ENCODE measurements at places on chromosomes 1 and 21.

GRCh38 chr1:84847253-84848250 lies 45.5 kb downstream of the LPAR3 start:
- DNase-seq: peak; percentile 91

GRCh38 chr1:219430419-219430818 lies 182.5 kb downstream of the ZC3H11B start:
- DNase-seq: no peak

DNA sequence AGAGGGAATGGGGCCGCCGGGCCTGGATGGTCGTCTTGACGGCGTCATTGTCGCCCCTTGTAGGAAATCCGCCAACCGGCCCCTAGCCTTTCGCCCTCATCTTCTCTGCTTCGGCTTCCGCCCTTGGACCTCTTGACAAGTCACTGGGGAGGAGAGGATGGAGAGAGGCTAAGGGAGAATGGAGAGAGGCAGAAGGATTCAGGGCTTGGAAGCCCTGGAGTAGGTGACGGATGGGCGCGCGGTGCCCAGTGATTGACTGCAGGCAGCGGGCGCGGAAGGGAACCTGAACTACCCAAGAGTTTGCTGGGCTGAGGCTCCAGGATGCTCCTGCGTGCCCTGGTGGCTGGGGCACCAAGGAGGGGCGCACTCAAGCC lies 651 bp downstream of the PDE4B start:
- no peak for DNase-seq

DNA sequence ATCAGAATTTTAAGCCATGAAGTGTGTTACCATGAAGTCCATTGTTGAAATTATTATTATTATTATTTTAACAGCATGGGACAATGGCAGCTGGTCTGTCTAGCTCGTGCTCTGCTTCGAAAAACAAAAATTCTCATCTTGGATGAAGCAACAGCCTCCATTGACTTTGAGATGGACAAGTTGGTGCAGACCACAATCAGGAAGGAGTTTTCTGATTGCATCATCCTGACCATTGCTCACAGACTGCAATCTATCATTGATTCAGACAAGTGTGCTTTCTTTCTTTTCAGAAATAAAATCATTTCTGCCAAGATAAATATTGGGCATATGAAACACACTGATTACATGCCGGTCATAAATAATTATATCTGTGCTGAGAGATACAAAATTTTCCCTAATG lies 21.0 kb downstream of the HSPA13 start:
- DNase-seq: no peak

- DNase-seq: no peak
These were observed 241.0 kb downstream of the KCNJ6 start for GRCh38 chr21:37675202-37675801.

DNA sequence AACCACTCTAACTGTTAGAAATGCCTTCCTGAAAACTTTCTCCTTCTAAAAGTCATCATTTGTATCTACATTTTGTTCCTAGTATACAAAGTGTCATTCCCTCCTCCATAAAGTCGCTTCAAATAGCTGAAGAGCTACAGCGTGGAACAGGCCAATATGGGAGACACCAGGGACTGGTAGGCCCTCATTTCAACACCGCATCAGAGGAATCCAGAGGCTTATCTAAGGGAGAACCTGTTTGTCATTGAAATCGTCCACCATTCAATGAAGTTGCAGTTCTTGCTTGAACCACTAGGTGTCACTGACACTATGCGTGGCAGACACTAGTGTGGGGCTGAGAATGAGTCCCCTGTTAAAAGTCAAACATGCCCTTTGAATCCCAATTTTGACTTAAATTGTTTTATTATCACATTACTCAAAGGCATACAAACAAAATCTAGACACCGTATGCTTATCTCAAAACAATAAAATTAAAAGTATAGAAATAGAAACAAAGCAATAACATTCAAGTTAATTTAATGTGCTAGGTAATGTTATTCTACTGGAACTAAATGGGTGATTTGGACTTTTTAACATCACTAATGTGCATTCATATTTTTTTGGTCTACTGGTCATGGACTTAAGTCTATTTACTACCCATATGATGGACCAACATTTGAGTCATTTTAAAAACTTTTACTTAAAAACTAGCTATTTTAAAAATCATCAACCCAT lies 182.3 kb downstream of the FCRL5 start:
- DNase-seq: peak; percentile 10

- no peak for DNase-seq
These were observed 5.5 kb downstream of the TADA1 start for GRCh38 chr1:166870584-166870983.

GRCh38 chr1:65510961-65511360 lies 90.5 kb downstream of the LEPR start:
- DNase-seq: no peak

Data from GM04504 (cell line).